ENCODE measurements at places on chromosomes 12 and 14.
A peak's percentile ranks its signal among the peaks of the same experiment; 100 is the strongest.

DNA sequence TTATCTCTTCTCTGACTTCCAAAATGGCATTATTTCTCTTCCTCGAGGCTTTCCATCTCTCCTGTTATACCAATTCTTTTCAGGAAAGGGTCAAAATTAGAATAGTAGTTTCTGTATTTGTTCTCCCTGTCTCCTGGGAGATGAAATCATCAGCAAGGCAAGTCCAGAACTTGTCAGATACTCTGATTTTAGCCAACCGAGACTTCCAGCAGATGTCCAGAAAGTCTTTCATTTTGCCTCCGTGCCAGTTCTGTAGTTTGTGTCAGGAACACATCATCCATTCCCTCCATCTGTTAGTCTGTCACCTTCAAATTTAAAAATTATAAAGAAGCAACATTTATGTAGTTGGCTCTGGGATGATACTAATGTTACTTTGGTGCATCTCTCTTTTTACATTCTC, 275.7 kb downstream of the CCDC59 start:
- H3K27ac ChIP-seq, result no peak overlapping the region
- H3K4me3 ChIP-seq, result no peak overlapping the region
- H3K27me3 ChIP-seq, result no peaks in the 10 kb centered on the region
- DNase-seq, result no peak
- no peaks in the 10 kb centered on the region for H3K36me3 ChIP-seq
- no peaks in the 10 kb centered on the region for H3K4me1 ChIP-seq

DNA sequence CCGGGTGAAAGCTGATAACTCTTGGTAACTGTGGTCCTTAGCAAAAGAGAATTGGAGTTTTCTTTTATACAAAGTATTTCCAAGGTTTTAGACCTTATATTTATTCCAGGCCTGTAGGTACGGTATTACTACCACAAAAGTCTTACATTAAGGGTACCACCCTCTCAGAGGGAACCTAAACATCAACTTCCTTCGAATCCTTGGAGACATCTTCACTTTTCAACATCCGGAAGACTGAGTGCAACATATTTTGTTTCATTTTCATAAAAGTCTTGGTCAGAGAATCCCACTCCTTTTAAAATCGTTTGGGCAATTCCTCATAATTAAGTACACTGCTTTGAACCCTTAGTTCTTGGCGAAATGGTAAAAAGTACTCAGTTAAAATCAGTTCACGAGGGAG, 1.2 kb downstream of the CNOT2 start:
- peaks cover 55% of the 10 kb centered on the region for H3K4me1 ChIP-seq
- DNase-seq, result no peak
- H3K36me3 ChIP-seq, result peaks cover 39% of the 10 kb centered on the region
- H3K27ac ChIP-seq, result peak overlapping the region; percentile 99

GRCh38 chr14:101814934-101815333, 53.4 kb downstream of the PPP2R5C start:
- DNase-seq, result no peak
- no peaks in the 10 kb centered on the region for H3K36me3 ChIP-seq
- H3K27me3 ChIP-seq, result peaks cover 5% of the 10 kb centered on the region

DNA sequence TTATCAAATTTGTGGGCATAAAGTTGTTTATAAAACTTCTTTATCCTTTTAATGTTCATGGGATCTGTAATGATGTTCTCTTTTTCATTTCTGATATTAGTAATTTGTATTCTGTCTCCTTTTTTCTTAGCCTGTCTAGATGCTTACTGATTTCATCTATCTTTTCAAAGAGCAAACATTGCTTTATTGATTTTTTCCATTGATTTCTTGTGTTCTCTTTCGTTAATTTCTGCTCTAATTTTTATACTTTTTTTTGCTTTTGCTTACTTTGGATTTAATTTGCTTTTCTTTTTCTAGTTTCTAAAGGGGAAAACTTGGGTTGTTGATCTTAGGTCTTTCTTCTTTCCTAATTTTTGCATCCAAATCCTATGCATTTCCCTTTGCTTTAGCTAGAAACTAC, 42.5 kb downstream of the CRADD start:
- H3K4me3 ChIP-seq, result no peak overlapping the region
- no peaks in the 10 kb centered on the region for H3K36me3 ChIP-seq
- DNase-seq, result no peak
- H3K27me3 ChIP-seq, result no peaks in the 10 kb centered on the region

DNA sequence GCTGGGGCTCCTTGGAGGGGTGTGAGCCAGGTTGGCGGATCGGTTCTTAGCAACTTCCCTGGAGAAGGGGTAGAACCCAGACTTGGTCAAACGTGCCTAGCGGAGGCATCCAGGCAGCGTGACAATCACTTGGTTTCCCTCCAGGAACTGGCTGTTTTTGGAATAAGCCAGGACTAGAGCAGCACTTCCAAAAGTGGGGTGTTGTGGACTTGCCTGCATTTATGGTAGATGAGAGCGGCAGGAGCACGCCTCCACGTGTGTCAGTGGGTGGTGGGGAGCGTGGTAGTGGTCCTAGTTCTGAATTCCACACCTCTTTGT, 2.8 kb downstream of the PRMT8 start:
- DNase-seq, result no peak
- peaks cover 33% of the 10 kb centered on the region for H3K27me3 ChIP-seq
- H3K4me1 ChIP-seq, result peaks cover 16% of the 10 kb centered on the region
- H3K4me3 ChIP-seq, result no peak overlapping the region
- no peak overlapping the region for H3K27ac ChIP-seq

- H3K27me3 ChIP-seq, result peaks cover 6% of the 10 kb centered on the region
- H3K4me1 ChIP-seq, result peaks cover 27% of the 10 kb centered on the region
- H3K27ac ChIP-seq, result no peak overlapping the region
- no peaks in the 10 kb centered on the region for H3K36me3 ChIP-seq
- no peak overlapping the region for H3K4me3 ChIP-seq
Observed at GRCh38 chr14:100682749-100683148, 43.9 kb upstream of the DLK1 start.

DNA sequence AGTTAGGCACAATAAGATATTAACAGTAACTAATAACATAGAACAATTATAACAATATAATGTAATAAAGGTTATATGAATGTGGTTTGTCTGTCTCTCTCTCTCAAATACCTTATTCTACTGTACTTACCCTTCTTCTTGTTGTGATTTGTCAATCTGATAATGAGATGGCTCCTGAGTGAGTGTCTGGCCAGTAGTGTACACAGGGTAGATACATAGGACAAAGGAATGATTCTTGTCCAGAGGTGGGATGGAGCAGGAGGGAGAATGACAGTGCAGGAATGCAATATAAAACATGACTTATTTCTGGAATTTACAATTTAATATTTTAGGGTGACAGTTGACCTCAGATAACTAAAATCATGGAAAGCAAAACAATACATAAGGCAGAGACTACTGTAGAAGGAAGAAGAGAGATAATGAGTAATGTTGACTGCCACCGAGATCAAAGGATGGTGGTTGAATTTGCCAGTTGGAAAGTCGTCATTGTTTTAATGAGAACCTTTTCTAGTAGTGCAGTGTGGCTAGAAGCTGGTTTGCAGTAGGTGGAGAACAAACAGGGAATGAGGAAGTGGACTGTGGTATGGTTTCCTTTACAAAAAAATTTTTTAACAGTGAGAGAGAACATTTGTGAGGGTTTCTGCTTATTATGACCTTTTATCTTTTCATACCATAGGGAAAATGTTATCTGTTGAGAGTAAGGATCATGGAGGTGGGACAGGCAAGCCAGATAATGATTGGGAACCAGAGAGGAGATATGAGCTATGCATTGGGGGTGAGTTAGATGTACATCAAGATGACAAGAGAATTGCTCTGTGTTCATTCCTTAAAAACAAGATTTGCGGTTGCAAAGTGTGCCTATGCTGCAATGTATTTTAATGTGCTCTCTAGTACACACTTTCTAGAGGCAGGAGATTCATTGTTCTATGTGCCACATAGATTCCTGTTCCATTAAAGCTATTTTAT, 458.3 kb downstream of the BTG1 start:
- DNase-seq, result no peak
- no peak overlapping the region for H3K27ac ChIP-seq
- H3K27me3 ChIP-seq, result peaks cover 2% of the 10 kb centered on the region
- no peak overlapping the region for H3K4me3 ChIP-seq
- peaks cover 6% of the 10 kb centered on the region for H3K4me1 ChIP-seq

- DNase-seq, result no peak
- peaks cover 5% of the 10 kb centered on the region for H3K27me3 ChIP-seq
- H3K4me1 ChIP-seq, result peaks cover 42% of the 10 kb centered on the region
- peak overlapping the region; percentile 93 for H3K27ac ChIP-seq
- peak overlapping the region; percentile 99 for H3K4me3 ChIP-seq
Observed at GRCh38 chr12:50505675-50506530, 1.1 kb downstream of the DIP2B start.

DNA sequence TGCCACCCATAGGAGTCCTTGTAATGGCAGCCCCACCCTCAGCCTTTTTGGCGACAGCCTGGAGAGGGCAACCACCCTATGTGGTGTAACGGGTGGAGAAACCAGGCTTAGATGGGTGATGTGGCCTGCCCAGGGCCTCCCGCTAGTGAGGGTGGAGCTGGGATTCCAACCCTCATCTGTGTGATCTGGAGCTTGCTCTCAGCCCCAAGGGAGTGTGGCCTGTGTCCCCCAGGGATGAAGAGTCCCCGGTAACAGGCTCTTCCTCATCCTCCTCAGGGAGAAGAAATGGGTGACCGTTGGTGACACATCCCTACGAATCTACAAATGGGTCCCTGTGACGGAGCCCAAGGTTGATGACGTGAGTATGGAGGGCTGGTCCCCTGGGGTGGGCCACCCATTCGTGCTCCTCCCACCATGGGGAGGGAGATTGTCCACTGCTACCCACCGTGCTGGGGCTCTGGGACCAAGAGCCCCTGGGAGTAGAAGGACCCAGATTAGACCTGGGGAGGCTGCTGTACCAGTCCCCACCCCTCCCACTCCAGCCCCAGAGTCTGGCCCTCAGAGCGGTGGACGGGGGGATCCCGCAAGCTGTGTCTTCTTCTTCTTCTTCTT, 8.8 kb downstream of the BCL7A start:
- no peak overlapping the region for H3K4me3 ChIP-seq
- H3K27me3 ChIP-seq, result peaks cover 4% of the 10 kb centered on the region
- H3K36me3 ChIP-seq, result no peaks in the 10 kb centered on the region
- no peak for DNase-seq
- no peak overlapping the region for H3K27ac ChIP-seq

- H3K27me3 ChIP-seq, result peaks cover 10% of the 10 kb centered on the region
- no peak overlapping the region for H3K4me3 ChIP-seq
- peaks cover 6% of the 10 kb centered on the region for H3K4me1 ChIP-seq
- H3K36me3 ChIP-seq, result no peaks in the 10 kb centered on the region
- DNase-seq, result no peak
Observed at GRCh38 chr12:132347176-132347855, 17.9 kb upstream of the GALNT9 start.

DNA sequence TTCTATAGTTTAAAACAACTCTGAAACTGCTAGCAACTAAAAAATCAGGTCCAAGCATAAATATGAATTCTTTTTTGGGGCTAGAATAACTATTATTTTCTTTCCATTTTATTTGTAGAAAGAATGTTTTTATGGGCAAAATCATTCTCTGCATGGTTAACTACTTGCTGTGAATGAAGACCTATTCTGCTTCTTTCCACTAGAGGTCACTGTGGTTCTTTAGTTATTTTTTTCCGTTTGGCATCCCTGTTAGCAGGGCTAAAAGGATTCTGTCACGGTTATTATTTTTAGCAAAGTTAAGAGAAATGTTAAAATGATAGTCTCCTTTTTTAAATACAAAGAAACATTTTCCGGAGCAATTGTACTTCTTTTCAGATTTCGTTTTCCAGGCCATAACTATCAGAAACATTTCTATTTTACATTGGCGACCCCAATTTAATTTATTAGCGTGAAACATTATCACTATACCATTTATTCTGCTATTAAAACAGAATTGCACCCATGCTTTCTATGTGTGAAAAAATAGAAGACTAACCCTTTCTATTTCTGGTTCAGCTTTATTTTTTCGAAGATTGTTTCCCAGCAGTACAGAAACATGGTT, 404.8 kb downstream of the ATP23 start:
- no peak overlapping the region for H3K27ac ChIP-seq
- no peaks in the 10 kb centered on the region for H3K36me3 ChIP-seq
- no peak for DNase-seq
- no peaks in the 10 kb centered on the region for H3K27me3 ChIP-seq
- H3K4me1 ChIP-seq, result peaks cover 7% of the 10 kb centered on the region

GRCh38 chr12:32120419-32120818, 13.8 kb downstream of the BICD1 start:
- no peak overlapping the region for H3K4me3 ChIP-seq
- peaks cover 12% of the 10 kb centered on the region for H3K4me1 ChIP-seq
- H3K27ac ChIP-seq, result no peak overlapping the region
- no peak for DNase-seq
- H3K36me3 ChIP-seq, result peaks cover 4% of the 10 kb centered on the region

GRCh38 chr12:93663006-93663728, 14.0 kb upstream of the CRADD start:
- no peaks in the 10 kb centered on the region for H3K36me3 ChIP-seq
- no peak for DNase-seq
- H3K27ac ChIP-seq, result no peak overlapping the region
- H3K4me3 ChIP-seq, result no peak overlapping the region

GRCh38 chr12:77120156-77121085, 55.1 kb upstream of the E2F7 start:
- no peaks in the 10 kb centered on the region for H3K4me1 ChIP-seq
- no peak for DNase-seq
- H3K27me3 ChIP-seq, result no peaks in the 10 kb centered on the region
- H3K4me3 ChIP-seq, result no peak overlapping the region
- no peak overlapping the region for H3K27ac ChIP-seq

Measured in endothelial cell (in vitro differentiated cells).